ENCODE measurements at places on chromosomes 12 and 14.
A peak's percentile ranks its signal among the peaks of the same experiment; 100 is the strongest.

DNA sequence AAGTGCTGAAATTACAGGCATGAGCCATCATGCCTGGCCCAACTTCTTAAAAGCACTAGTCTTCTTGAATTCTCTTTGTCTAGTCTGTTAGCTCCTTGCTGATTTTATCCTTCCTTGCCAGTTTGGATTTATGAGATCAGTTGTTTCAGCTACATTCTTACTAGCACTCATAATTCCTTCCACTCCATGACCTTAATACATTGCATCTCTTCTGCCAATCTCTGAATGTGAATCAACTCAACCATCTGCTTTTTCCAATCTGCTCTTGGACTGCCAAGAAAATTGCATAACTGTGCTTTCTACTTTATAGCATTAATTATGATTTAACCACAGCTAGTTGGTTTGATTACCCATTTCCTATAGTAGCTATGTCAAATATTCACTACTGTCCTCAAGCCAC, 14.9 kb upstream of the HEATR5A start:
- DNase-seq = no peak

DNA sequence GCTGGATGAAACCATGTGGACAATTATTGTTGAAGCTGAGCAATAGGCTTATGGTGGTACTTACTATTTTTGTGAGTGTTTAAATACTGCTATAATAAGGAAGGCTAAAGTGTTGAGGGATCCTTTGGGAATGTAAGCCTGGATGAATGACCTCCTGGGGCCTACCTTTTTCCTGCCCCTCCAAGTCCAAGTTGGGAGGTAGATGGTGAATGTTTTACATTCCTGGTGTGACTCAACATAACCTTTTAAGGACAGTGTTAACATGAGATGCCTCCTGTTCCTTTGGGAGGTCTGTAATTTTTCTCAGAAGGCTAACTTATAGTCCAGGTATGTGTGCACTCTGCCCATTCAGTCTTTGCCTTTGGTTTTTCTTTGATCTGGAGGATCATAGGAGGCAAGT, 315.9 kb downstream of the NRXN3 start:
- no peak for DNase-seq

- peak; percentile 83 for DNase-seq
These were observed 9.4 kb upstream of the HVCN1 start for GRCh38 chr12:110698171-110698902.

DNA sequence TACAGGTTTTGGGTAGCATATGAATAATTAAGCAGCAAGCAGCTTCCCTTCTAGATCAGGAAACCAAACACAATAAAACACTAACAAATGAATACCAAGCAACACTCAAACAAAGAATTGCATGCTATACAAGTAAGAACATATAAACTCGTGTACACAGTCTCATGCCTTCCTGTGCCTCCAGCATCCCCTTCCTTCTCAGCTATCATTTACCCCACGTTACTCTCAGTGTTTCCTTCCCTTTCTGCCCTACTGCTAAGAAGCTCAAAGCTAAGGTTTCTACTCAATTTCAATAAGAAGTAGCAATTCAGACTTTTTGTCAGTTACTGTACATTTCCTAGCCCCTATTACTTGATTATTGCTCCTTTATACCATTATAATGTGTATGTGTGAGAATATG, 81.0 kb downstream of the DUSP16 start:
- no peak for DNase-seq

GRCh38 chr12:12548713-12549112, 13.9 kb downstream of the DUSP16 start:
- no peak for DNase-seq

GRCh38 chr14:55383541-55384140, 28.0 kb downstream of the ATG14 start:
- DNase-seq = no peak

DNA sequence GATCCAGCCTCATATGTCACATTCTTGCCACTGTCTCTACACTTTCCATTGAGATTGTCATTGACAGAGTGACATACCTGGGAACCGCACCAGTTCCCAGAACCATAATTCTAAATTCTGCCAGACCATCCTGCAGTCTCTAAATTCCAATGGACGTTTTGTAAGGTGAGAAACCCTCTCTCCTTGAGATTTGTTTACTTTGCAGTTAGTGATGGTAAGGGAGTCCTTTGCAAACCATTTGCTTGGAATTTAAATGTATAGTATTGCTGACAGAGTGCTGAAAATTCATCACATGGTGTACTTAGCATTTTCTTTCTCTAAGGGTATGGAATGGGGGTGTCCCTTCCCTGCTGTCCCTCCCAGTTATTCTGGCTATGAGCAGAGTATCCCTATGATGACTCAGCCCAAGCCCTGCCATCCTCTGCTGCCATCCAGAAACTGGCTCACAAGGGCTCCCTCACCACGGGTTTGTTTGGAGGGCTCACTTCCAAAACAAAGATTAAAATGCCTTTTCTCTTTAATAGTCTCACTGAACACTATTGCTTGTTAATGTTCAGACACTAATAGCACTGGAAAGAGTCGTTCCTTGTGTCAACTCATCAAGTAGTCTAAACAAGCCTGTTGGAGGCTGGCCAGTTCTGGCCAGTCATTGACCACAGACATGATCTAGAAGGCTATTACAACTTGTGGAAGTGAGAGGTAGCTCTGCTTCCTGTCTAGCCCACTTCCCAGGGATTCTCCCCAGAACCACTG, 129.0 kb upstream of the HMGA2 start:
- DNase-seq = peak; percentile 65

DNA sequence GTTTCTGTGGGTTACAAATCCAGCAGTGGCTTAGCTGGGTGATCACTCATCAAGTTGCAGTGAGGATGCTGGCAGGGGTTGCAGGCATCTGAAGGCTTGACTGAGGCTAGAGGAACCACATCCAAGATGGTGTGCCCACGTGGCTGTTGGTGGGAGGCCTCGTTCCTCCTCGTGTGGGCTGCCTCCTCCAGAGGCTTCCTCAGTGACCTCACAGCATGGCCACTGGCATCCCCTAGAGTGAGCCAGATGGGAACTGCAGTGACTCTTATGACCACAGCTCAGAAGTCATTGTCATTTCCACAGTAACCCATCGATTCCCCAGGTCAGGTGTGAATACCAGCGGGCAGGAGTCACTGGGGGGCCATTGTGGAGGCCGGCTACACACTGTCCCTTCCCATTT, 17.8 kb downstream of the AACS start:
- DNase-seq = no peak

GRCh38 chr14:59632381-59632780, 55.8 kb upstream of the CCDC175 start:
- DNase-seq = no peak

DNA sequence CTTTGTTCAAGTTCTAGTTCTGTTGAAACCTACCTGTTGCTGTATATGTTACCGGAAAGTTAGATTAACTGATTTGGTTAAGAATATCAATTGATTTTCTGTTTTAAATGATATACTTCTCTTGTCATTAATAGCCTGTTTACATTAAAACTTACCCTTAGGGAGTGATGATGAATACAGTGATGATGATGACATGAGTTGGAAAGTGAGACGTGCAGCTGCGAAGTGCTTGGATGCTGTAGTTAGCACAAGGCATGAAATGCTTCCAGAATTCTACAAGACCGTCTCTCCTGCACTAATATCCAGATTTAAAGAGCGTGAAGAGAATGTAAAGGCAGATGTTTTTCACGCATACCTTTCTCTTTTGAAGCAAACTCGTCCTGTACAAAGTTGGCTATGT, 33.0 kb downstream of the CAND1 start:
- DNase-seq = no peak

DNA sequence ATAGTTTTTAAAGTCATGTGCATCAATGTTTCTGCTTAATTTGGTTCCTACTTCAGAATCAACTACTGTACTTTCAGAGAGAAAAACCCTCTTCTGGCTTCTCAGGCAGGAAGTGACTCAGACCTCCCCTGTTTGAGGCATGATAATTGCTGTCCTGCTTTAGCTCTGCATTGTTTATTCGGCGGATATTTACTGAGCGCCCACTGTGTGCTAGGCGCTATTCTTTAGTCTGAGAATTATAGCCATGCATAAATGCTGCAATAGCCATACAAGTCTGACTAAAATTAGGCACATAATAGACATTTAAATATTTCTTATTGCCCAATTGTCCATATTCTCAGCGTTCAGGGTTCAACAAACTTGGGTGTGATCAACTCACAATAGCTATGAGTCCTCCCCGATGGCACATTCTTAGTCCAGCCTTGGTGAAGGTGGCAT, 6.1 kb upstream of the AMIGO2 start:
- no peak for DNase-seq

GRCh38 chr14:77007975-77008421, 20.5 kb downstream of the IRF2BPL start:
- DNase-seq = peak; percentile 89

GRCh38 chr12:76864791-76865400, 13.9 kb downstream of the CSRP2 start:
- no peak for DNase-seq

DNA sequence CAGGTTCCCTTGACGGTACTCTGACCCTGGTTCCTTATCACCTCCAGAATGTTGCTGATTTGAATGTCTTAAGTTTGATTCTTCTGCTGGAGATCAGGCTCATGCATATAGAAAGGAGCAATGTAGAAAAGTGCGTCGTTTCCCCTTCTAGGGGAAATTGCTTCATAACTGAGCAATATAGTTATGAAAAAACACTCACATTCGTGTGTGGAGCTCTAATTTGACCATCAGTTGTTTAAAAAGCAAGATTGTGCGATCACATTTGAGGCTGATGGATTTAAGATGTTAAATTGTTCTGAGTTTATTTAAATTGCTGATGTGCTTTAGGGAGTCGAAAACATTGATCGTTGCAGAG, 19.2 kb downstream of the PELI2 start:
- no peak for DNase-seq

GRCh38 chr12:96077081-96077480, 41.7 kb upstream of the LTA4H start:
- DNase-seq = no peak

- no peak for DNase-seq
These were observed 31.9 kb upstream of the MON2 start for GRCh38 chr12:62434494-62435302.

DNA sequence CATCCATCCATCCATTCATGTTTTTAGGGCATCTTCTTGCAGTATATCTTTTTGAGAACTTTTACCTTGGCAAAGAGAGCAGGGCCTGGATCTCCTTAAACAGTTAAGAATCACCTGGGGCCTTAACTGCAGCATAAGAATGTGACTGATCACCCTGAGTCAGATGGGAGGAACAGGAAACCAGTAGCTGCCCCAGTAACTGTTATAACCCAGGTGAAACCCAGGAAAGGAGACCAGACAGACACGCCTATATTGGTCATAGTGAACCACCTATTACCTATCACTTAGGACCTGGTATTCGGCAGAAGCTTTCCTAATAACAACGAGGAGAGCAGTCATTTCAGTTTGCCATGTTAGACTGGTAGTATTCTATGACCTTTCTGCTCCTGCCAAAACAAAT, 43.4 kb upstream of the NR2C1 start:
- no peak for DNase-seq

DNA sequence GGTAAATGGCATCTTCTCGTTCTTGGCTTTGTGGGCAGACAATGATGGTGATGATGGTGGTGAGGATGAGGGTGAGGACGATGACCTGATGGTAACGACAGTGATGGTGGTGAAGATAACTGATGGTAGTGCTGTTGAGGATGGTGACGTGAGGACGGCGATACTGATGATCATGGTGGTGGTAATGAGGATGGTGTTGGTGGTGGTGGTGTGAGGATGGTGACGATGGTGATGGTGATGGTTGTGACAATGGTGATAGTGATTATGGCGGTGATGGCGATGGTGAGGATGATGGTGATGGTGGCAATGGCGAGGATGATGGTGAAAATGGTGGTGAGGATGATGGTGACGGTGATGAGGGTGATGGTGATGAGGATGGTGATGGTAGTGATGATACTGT, 54.5 kb downstream of the FBRSL1 start:
- no peak for DNase-seq

DNA sequence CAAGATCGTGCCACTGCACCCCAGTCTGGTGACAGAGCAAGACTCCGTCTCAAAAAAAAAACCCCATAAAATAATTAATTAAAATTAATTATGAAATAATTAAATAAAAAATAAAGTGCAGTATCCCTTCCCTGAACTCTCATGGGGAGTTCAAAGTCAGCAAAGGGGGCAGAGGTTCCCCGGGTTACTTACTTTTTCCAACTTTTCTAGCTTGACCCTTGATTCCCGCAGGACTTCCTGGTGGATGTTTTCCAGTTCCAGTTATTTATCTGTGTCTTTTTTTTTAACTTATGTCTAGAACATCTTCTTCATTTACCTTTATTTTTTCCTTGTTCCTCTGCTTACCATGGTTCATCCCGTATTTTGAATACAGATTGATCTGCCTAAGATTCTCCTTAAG, 197.4 kb downstream of the EPS8 start:
- no peak for DNase-seq

DNA sequence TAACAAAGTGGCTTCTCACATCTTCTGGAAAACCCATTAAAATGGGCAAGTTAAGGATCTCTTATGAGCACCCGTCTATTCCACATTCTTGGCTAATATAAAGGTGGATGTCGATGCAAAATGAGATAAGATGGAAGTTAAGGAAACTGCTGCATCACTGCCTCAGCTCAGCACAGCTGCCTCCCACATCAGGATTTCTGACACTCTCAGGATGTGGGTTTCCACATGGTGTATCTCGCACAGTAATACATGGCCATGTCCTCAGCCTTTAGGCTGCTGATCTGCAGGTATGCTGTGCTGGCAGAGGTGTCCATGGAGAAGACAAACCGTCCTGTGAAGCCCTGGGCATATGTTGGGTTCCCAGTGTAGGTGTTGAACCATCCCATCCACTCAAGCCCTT, 1348.0 kb downstream of the TMEM121 start:
- no peak for DNase-seq

GRCh38 chr14:89399157-89399556, 17.9 kb downstream of the FOXN3 start:
- DNase-seq = no peak

DNA sequence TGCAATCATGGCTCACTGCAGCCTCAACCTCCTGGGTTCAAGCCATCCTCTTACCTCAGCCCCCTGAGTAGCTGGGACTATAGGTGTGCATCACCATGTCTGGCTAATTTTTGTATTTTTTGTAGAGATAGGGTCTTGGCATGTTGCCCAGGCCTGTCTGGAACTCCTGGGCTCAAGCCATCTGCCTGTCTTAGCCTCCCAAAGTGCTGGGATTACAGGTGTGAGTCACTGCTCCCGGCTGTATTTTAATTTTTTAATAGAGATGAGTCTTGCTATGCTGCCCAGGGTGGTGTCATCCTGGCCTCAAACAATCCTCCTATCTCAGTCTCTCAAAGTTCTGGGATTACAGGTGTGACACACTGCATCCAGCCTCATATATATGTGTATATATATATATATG, 31.7 kb upstream of the GPRC5A start:
- no peak for DNase-seq

DNA sequence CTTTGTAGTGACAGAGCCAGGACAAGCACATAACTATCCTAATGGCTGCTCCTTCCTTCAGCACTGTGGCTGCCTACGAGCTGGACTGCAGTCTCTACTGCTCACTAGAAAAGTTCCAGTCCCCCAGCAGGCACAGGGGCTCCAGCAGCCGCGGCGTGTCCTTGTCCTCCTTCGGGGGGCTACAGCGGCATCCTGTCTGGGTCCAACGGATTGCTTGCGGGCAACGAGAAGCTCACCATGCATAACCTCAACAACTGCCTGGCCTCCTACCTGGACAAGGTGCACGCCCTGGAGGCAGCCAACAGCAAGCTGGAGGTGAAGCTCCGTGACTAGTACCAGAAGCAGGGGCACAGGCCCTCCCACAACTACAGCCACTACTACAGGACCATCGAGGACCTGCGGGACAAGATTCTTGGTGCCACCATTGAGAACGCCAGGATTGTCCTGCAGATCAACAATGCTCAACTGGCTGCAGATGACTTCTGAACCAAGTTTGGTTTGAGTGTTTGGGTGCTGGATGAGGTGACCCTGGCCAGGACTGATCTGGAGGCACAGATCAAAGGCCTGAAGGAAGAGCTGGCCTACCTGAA, 169.4 kb downstream of the NDUFA12 start:
- DNase-seq = no peak

Data from lower lobe of right lung (tissue), 2 donors.